ENCODE measurements at places on chromosomes 7 and 10.
A peak's percentile ranks its signal among the peaks of the same experiment; 100 is the strongest.

DNA sequence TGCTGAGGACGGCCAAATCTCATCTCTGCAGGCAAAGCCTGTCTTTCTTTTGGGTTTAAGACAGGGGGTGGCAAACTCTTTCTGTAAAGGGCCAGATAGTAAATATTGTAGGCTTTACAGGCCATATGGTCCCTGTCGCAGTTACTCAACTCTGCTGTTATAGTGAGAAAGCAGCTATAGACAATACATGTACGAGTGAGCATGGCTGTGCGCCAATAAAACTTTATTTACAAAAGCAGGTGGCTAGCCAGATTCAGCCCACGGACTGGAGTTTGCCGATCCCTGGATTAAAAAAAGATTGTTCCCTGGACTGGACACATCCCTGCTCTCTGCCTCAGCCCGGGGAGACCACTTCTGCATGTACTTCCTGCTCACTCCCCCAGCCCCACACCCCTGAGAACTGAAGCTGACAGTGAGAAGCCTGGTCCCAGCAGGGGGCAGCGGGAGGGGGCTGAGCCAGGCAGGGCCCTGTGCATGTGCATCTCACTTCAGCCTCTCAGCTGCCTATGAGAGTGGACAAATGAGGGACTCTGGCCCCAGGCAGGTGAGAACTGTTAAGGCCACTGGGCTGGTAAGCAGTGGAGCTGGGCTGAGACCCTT is 392.4 kb downstream of the PLXNA4 start:
- no peak for DNase-seq

GRCh38 chr7:24255139-24255538 is 28.9 kb upstream of the NPY start:
- DNase-seq: peak; percentile 21

DNA sequence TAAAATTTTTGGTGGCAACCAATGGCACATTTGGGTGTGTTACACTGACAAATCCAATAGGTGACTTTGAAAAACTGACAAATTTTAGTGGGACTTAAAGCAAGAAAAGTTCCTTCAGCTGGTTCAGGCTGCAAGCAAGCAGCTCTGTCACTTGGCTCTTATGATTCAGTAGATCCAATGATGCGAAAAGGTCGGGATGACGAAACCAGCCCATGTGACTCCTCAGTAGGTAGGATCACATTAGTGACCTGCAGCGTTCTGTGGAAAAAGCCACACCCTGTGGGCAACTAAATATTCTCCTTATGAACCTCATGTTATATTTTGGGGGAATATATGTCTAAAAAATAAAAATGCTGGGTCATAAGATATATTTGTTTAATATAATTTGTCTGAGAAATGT is 13.3 kb upstream of the TSGA13 start:
- no peak for DNase-seq

- DNase-seq: no peak
Measured at GRCh38 chr10:30039567-30039966, 19.8 kb downstream of the JCAD start.

DNA sequence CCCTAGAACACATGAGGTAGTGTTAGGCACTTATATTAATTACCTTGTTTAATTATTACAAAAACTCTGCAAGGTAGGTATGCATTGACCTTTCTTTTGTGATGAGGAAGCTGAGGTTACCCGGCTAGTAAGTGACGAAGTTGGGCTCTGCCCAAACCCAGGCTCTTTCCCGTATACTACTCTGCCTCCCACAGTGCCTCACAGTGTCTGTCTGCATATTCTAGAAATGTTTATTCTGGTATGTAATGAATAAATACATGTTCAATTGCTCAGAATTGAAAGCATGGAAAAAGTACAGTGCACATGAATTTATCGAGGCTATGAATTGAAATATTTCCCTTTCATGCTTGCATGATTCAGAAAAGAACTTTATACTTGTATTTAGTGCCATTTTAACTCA is 304.9 kb downstream of the PHTF2 start:
- no peak for DNase-seq

- no peak for DNase-seq
Measured at GRCh38 chr7:158123214-158123613, 464.4 kb downstream of the PTPRN2 start.

All from activated CD4-positive, alpha-beta T cell treated with anti-CD3 and anti-CD28 coated beads, Interleukin-2, amount 50 U/mL, for 48 hours (primary cell).